Forelimb muscle (tissue), 1 donor: ENCODE measurements at places on chromosomes 5 and 9. TPM values are rescaled to one million over a fixed set of nuclear protein-coding genes. Genes with fewer than 3 reads are reported as not detected.

DNA sequence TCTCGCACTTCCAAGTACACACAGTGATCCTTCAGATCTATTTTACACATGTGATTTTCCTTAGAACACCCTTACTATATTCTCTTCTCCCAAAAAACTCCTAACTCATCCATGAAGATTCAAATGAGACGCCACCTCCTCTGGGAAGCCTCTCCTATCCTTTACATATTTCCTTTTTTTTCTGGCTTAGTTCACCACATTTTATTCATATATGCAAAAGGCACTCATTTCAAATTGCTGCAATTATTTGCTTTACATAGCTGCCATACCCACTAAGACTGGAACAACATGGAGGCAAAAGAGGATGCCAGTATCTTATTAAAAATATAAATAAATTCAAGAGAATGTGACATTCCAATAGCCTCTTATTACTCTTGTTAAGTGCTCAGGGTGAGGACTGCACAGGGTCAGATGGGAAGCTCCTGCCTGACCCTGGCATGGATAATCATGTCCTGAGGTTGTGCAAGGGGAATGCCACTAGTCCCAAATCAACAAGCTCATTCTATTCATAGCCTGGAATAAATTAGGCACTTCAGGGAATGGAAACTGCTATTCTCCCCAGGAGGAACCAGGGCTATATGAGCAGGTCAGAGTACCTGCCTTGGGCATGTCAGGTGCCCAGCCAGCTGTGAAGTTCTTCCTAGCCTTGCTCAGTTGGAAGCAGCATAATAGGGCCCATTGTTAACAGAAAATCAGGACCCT, 262.9 kb downstream of the FBXL17 start:
- no peak for DNase-seq

GRCh38 chr5:100800562-100800961, 102.5 kb downstream of the ST8SIA4 start:
- no peak for DNase-seq

DNA sequence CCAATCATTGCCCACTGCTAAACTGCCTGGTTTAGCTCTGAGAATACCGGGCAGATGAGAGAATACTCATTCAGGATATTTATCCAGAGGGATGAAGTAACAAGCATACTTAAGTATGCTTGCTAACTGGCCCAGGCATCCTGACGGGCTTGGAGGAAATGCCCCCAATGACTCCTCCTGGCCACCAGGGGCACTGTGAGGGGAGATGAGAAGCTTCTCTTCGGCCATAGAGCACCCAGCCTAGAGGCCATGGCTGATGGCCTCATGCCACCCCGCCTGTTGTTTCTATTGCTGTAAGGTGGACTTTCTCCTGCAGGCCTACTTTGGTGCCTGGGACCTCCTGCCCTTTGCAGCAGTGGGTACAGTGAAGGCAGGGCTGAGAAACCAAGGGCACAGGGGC, 134.5 kb upstream of the FSTL4 start:
- no peak for DNase-seq

LCN9 gene
- not detected for polyA plus RNA-seq

GRCh38 chr5:122924719-122925395, 79.4 kb downstream of the SNX24 start:
- DNase-seq, result no peak

DNA sequence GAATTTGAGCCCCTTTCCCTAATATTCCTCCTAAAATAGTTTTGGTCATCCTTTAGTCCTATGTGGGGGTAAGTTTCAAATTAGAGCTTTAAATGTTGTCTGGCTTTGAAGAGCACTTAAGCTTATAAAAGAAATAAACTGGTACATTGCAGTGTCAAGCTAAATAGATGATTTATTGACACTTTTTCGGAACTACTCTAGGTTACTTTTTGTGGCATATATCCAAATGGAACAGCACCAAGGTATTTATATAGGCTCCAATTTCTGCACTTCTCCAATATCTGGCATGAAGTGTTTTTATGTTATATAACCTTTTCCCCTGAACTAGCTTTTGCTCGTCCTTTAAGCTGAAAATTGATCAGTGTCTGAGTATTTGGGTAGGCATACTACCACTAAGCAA, 402.5 kb downstream of the NFIB start:
- no peak for DNase-seq
